ENCODE measurements at places on chromosomes 16 and 17.
A peak's percentile ranks its signal among the peaks of the same experiment; 100 is the strongest.

- no peak for DNase-seq
These were observed 44.4 kb upstream of the ZFHX3 start for GRCh38 chr16:73092236-73092781.

- DNase-seq = no peak
These were observed 6.5 kb upstream of the CCL23 start for GRCh38 chr17:36024106-36024869.

DNA sequence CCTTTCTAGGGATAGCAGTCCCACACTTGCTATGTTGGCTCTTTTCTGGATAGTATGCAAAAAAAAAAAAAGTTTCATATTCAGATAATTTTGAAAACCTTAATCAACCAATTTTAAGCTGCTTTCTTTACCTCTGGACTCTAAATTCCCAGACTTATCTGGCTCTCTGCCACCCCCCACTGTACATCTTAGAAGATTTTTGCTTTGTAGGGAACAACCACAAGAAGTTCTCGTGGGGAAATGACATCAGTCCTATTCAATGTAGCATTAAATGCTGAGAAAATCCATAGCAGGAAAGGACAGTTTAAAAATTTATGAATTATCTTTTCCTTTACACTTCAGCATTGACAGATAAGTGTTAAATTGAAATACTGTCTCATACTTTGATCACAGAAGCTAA is 562.7 kb upstream of the HSBP1 start:
- DNase-seq = no peak

GRCh38 chr16:50153596-50154419 is 702 bp downstream of the TENT4B start:
- DNase-seq = peak; percentile 38

DNA sequence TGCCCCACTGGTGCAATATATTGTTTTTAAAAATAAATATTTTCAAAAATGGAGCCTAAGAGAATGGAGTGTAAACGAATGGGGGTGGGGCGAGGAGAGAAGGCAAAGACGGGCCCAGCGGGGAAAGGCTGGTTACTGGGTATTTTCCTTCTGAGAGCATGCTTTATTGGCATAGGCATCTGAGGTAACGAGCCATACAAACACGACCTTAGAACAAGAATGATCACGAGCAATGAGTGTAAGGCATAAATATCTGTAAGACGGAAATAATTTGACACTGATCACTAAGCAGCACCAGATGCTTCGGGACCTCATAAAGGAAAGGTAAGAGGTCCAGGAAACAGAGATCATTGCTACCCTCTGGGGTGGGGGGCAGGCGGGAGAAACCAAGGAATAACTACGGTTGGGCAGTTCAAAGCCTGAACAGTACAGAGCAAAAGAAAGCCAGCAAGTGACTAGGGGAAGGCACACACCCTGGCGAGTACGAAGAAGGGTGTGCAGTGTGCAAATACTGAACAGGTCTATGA is 959 bp downstream of the SSH2 start:
- DNase-seq = peak; percentile 21

- no peak for DNase-seq
These were observed 26.8 kb upstream of the ZNF629 start for GRCh38 chr16:30813821-30814189.

DNA sequence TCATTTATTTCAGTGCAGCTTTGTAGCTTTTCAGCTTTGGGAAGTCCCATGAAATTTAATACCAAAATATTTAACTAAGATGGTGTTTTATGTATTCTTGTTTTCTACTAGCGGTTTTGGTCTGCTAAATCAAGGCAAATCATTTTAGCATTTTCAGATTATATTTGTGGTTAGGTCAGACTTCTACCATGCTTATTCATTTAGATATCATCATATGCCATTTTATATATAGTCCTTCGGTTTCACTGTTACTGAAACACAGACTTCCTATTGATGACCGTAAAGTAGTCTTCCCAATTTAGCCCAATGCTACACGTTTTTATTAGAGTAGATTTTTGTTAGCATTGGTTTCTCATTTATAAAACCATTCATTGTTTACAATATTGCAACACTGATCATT is 5.5 kb downstream of the DYNLRB2 start:
- DNase-seq = no peak

All from glutamatergic neuron (in vitro differentiated cells).